Right ventricle myocardium inferior (tissue), 1 donor: ENCODE measurements at places on chromosomes 6 and 20. TPM values are rescaled to one million over a fixed set of nuclear protein-coding genes. Genes with fewer than 3 reads are reported as not detected.

GRCh38 chr6:158662954-158663624, 13.2 kb downstream of the SYTL3 start:
- no peak for DNase-seq

- DNase-seq = no peak
Observed at GRCh38 chr6:100105138-100105537, 111.1 kb upstream of the MCHR2 start.

GRCh38 chr6:118334634-118335033, 213.5 kb upstream of the PLN start:
- no peak for DNase-seq

- DNase-seq = no peak
Observed at GRCh38 chr20:59250293-59250692, 50.1 kb upstream of the EDN3 start.

DNA sequence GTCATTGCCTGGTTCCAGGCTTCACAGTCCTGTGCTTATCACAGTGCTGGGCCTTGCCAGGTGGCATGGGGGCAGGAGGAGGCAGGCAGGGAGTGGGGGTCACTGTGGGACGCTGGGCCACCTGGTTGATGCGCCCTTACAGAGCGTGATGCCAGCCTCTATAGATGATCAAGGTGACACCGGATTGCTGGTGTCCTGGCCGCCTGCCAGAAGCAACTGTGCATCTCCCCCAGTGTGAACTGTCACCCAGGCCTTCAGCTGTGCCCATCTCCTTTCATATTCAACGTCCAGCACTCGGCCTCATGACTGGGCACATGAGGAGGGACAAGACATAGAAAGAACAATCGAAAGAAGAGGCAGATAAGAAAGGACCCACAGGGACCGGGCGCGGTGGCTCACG, 318.9 kb downstream of the TAF4 start:
- peak; percentile 52 for DNase-seq

- DNase-seq = no peak
Observed at GRCh38 chr6:3383525-3383924, 73.3 kb downstream of the SLC22A23 start.

DNA sequence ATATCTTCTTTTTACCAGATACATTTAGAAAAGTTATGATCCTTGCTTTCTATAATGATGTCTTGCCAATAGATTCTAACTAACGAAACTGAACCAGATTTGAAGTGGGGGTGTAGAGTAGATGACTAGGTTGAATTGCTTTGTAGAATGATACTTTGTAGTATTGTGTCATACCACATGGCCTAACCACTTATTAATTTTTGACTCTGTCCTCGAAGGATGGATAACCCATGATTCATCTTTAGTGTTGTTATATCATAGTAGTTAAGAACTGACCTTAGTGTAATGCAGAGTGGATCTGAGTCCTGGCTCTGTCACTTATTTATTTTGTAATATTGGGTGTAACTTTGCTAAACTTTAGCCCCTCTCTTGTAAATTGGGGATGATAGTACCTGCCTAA, 4.5 kb downstream of the PHF3 start:
- DNase-seq = no peak

The GNAS-AS1 gene
- 0.38 TPM for total RNA-seq

The TMEM244 gene
- not detected for total RNA-seq

DNA sequence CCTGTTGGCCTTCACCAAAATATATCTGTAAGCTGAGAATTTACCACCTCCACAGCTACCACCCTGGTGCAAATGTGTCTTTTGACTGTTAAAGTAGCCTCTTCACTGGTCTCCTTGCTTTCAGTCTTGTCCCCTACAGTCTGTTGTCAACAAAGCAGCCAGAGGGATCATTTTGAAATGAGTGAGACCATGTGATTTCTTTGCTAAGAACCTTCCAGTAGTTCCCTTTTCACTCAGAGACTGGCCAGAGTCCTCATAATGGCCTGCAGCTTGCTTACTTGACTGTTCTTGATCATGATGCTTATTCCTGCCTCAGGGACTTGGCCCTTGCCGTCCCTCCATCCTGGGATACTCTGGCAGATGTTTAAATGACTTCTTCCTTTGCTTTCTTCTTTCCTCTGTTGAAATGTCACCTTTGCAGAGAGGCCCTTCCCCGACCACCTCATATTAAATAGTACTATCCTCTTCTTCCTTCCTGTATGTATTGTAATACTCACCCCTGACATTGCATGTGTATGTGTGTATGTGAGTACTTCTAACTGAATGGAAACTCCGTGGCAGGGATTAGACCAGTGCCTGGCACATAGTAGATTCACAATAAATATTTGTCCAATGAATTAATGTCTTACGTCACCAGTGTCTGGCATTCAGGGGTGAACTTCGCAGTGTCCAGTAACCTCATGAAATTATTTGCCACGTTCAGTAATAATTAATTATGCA, 5.0 kb downstream of the MANBAL start:
- DNase-seq = no peak

DNA sequence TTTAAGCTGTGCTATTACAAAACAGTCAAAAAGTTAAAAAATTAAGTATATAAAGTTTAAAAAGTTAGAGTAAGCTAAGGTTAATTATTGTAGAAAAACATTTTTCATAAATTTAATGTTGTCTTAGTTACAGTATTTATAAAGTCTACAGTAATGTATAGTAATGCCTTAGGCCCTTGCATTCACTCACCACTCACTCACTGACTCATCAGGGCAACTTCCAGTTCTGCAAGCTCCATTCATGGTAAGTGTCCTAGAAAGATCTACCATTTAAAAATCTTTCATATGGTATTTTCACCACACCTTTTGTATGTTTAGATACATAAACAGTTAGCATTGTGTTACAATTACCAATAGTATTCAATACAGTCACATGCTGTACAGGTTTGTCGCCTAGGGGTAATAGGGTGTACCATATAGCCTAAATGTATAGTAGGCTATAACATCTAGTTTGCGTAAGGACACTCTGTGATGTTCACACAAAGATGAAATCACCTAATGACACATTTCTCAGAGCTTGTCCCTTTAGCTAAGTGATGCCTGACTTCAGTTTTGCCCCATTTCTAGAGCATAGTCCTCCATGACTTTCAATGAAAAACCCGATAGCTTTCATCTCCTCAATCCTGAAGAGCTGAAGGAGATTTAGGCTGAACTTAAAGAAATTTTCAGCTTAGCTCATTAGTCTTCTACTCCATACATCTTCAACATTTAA, 14.9 kb upstream of the HLA-DRA start:
- no peak for DNase-seq

DNA sequence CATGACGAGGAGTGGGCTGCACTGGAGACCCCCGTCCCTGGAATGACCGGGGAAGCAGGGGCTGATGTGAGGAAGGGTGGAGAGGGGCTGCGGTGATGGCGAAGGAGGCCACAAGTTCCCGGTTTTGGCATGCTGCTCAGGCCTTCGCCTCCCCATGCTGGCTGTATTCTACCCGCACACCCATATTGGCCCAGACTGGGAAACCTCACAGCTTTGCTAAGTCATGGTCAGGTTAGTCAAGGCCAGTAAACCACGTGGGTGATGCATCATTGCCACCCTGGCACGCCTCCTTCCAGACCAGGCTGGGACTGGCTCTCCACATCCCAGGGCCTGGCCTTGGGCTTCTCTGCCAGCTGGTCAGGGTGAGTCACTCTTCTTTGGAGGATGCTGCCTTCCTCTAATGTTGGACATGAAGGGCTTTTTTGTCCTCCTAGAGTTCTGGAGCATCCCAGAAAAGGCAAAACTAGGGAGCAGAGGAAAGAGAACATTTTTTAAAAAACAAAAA, 53.8 kb downstream of the PCNA start:
- DNase-seq = peak; percentile 81

DNA sequence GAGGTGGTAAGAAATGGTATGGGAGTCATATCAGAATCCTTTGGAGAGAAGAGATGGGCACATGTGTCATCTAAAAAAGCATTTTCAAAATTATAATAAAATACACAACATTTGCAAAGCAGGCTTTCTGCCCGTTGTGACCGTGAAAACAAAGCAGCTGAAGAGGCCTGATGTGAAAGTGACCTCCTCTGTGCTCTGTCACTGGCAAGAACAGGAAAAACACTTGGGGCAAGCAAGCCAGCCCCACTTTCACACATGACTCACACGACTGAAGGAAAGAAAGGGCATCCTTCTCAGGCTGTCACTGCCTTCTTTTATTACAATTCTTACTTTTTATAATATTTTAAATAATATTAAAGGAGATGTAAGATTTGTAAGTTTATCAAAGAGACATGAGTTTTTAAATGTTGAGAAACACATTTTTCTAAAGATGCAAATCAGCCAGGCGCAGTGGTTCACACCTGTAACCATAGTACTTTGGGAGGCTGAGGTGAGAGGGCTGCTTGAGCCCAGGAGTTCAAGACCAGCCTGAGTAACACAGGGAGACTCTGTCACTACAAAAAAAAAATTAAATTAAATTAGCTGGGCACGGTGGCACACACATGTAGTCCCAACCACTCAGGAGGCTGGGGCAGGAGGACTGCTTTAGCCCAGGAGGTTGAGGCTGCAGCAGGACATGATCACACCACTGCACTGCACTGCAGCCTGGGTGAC, 143.7 kb downstream of the BTBD9 start:
- DNase-seq = no peak

The GPR63 gene
- total RNA-seq = 0.65 TPM

The TAF4 gene
- total RNA-seq = 10.7 TPM

The OLIG3 gene
- not detected for total RNA-seq

GRCh38 chr20:59400708-59401107, 100.3 kb downstream of the EDN3 start:
- no peak for DNase-seq

The ANKRD66 gene
- not detected for total RNA-seq

GRCh38 chr6:157316871-157317814, 6.2 kb downstream of the TMEM242 start:
- no peak for DNase-seq

DNA sequence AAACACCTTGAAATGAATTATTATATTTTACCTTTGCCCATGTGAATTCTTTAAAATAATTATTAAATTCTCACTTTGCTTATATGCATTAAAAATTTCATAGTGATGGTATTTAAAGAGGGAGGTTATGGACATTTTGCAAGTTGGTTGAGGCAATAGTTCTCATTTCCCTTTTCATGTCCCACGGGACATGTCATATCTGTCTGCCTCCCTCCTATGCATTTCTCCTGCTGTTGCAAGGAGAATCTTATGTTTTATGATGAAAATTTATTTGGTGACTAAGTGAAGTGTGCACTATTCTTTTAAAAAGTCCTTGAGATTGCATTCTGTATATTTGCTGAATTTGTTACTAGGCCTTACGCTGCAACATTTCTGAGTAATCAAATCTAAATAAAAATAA, 67.2 kb downstream of the UTRN start:
- no peak for DNase-seq

DNA sequence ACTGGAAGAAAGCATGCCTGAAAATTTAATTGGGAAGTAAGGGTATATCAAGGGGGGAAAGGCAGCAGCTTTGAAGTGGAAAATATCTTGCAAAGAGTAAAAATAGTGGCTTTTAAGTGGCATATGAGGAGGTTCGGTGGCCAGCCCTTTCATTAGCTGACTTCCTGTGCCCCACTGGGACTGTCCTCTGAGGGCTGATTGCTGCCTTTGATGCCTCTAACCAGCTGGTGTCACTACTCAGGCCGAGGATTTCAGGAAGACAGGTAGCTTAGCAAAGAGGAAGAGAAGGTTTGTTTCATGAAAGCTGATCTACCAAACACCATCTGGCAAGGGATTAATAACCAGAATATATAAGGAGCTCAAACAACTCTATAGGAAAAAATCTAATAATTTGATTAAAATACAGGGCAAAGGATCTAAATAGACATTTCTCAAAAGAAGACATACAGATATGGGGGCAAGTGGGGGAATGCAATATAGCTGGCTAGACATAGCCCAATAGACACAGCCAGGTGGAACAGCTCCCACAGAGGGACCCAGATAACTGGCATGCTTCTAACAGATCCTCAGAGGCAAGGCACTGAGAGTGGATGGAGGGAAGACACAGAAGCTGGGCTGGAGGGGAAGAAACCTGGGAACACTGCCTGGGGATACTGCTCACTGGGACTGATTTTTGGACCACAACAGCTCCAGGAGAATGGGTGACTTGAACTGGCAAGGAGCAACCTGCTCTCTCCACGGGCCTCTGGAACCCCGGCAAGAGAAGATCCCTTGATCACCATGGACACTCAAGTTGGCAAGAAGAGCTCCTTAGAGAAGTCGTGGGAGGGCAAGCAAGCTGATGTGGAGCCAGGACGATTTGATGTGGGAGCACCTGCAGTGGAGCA, 33.2 kb downstream of the CCN2 start:
- no peak for DNase-seq

The MICA gene
- 8.3 TPM for total RNA-seq

- no peak for DNase-seq
Observed at GRCh38 chr20:39195582-39196021, 233.5 kb downstream of the DHX35 start.

The PAK5 gene
- not detected for total RNA-seq

GRCh38 chr6:722077-722524, 29.2 kb upstream of the EXOC2 start:
- DNase-seq = peak; percentile 76

GRCh38 chr6:142932889-142933288, 12.1 kb downstream of the HIVEP2 start:
- DNase-seq = no peak

GRCh38 chr20:13784271-13784892, 337 bp downstream of the ESF1 start:
- no peak for DNase-seq

The BPIFB2 gene
- total RNA-seq = not detected

The DEFB123 gene
- total RNA-seq = not detected

DNA sequence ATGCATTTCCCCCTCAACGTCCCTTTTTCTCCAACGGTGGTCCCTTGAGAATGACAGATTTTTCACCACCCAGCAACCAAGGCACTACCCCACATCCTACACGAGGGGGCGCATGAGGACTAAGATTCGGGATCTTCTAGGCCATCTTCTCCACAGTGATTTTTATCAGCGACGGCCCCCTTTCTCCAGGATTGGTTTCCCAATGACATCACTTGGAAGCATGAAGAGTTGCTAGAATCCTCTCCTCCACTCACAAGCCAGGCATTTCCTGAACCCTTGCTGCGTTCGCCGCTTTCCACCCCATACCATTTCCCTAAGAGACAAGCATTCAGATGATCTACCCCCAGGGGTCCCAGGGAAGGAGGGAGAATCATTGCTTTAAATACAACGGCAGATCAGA, 252.0 kb downstream of the HIVEP2 start:
- DNase-seq = no peak

DNA sequence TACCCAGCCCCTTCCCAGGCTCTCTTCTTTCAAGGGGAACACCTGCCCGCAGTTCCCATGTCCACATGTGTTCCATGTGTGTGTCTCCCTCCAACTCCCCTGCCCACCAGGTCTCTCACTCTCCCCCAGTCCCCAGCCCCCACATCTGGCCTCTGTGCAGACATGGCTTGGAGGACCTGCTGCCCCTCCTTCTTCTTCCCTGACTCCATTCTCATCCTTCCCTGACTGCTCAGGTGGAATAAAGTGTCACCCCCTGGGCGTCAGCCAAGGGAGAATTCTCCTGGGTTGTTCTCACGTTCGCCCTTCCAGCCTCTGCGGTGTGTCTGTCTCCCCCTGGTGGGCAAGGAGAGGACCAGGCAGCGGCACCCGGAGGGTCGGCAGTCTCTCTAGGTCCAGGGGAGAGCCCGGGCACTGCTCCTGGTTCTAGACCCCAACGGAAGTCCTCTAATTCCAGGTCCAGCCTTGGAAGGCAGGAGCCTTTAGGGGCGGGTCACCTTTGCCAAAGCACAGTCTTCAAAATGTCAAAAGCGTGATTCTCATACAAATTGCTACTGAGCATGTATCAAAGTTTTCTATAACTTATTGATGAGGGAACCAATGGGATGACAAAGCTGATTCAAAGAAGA, 50.5 kb downstream of the EBF4 start:
- no peak for DNase-seq

GRCh38 chr20:11719153-11719552, 198.5 kb upstream of the BTBD3 start:
- DNase-seq = no peak

The DNAJC5 gene
- 41.4 TPM for total RNA-seq
